Midbrain (tissue), 1 donor: ENCODE measurements at places on chromosomes 11 and 22.

GRCh38 chr11:91248199-91248807, 976.3 kb upstream of the FAT3 start:
- peak; percentile 15 for DNase-seq

DNA sequence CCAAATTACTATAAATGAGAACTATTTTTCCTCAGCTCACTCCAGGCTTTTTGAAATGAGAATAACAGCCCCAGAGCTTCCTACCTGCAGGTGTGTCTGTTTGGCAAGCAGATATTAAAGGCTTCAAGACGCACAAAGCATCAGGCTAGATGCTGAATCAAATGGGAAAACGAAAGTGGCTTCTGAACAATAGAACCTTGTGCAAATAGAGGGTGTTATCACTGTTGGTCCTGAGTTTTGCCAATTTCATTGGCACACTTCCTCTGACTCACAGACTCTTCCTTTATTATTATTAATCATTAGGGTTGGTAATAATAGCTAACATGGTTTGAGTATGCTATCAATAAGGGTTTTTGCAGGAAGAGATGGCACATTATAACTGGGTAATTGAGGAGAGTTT, 13.4 kb downstream of the SYT13 start:
- no peak for DNase-seq

DNA sequence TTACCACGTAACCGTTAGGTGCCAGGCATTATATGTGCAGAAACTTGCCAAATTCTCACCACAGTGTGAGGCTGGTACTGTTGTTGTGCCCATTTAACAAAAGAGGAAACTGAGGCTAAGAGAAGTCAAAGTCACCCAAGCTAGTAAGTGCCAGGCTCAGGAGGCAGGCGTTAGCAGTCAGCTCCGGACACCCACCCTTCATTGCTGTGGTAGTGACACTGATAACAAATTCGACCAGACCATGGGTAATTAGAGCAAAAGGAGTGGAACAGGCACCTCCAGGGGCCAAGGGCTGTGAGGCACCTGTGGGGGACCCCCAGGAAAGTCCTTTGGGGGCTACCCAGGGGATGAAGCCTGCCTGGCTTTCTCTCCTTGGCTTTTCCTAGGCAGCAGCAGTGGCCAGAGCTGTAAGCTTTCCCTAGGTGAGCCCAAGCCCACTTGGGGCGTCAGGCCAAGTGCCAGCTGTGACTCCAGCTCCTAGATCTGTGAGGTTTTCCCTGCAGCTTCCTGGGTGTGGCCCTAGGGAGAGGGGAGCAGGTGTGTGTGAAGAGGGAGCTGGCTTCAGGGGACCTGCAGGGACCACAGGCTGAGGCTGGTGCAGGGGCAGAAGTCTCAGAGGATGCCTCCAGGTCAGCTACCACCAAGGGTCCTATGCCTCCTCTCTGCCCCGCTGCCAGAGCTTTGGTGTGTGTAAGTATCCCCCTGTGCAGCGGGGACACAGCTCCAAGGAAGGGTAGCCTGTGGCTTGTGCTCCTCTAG, 19.7 kb upstream of the ALX4 start:
- DNase-seq, result no peak

DNA sequence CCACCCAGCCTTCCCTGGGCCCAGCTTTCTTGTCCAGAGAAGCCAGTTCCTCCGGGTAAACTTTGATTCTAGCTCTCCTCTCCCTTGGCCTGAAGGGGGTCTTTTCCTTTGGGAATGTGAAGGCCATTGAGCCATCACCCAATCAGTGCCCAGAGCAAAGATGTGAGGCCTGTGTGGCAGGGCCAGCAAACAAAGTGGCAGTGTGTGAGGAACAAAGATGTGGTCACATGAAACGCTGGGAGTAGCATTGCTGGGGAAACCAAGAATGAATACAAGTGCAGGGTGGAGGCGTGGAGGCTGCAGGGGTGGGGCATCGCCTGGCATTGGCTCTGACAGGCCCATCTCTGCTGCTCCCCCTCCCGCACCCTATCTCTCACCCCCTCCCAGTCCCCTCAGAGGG, 91.9 kb upstream of the BID start:
- peak; percentile 94 for DNase-seq

DNA sequence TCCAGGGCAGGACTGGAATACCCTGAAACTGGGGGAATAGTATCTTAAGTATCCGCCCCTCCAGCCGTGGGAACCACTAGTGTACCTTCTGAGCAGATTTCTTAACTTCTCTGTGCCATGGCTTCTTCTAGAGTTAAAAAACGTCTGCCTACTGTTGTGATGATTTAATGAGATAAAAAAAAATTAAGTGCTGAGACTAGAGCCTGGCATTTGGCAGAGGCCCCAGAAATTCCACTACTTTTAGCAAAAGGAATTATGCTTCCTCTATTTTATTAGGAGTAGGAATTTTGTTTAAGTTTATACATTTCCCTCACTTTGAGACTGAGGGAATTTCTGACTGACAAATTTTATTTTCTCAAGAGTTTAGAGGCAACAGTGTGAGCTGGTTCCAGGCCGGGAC, 371.2 kb upstream of the B3GAT1 start:
- DNase-seq, result no peak

GRCh38 chr22:44276041-44276440, 36.7 kb downstream of the SHISAL1 start:
- no peak for DNase-seq

- DNase-seq, result no peak
These were observed 531 bp downstream of the PIM3 start for GRCh38 chr22:49961005-49961600.

DNA sequence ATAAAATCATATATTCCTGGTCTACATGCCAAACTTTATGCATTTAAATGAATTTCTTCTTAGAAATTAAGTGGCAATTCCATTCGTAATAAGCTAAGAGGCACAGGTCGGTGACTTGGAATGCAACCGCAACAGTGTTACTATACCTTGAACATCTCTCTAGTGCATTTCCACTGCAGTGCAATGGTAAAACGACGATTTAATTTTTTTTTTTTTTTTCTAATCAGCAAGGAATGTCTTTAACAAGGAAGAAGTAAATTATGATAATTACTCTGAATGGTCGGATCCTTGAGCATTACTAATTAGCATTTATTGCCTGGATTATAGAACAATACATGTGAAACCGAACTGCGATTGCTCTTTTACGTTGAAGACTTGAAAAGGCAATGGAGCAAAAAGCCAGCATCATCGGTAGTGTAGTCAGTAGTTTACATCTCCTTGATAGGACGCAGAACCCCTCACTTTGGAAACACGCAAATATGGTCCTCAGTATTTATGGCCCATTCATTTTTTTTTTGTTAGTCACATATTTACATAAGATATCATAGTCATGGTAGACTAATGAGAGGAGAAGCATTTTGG, 20.2 kb downstream of the BLID start:
- no peak for DNase-seq

GRCh38 chr11:96136613-96137298, 206.2 kb downstream of the MAML2 start:
- DNase-seq, result no peak

GRCh38 chr11:132714859-132715440, 817.4 kb downstream of the OPCML start:
- no peak for DNase-seq

DNA sequence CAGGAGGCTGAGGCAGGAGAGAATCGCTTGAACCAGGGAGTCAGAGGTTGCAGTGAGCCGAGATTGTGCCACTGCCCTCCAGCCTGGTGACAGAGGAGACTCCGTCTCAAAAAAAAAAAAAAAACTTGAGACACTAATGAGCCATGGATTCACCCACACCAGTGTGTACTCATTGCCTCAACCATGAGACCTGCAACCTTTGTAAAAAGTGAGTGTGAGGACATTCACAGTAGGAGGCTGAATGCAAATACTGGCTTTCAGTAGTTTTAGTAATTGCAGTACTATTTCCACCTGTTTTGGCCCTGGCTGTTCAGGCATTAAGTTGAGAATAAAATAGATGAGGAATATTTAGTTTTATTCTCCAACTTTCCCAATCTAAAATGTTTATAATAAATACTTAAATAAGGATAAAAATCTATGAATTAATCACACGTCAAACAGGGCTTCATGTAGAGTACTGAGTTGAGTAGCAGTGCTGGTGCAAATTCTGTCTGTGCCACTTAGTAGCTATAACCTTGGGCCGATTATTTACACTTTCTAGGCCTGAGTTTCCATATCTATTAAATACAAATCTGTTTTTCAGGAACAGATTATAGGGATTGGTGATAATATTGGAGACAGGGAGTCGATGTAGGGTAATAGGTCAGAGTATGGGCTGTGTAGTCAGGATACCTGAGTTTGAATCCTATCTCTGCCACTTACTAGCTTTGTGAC, 72.8 kb downstream of the PPP2R1B start:
- no peak for DNase-seq

DNA sequence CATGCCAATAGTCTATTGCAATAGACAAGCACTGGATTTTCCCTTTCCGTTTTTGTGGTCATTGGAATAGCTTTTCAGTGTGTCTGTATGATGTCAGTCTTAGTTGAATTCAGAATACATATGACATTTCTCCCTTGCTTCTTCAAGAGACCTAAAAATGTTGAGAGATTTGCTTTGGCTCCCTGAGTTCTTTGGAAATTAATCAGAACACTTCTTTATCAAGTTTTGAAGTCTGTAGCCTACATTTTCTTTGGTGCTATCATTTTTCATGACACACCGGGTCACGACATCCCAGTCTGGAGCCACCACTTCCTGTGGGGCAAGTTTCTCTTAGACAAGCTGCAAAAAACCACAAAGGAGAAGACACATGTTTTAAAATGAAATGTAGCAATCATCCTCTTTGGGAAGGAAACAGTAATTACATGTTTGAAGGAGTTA, 847.1 kb downstream of the OPCML start:
- no peak for DNase-seq

DNA sequence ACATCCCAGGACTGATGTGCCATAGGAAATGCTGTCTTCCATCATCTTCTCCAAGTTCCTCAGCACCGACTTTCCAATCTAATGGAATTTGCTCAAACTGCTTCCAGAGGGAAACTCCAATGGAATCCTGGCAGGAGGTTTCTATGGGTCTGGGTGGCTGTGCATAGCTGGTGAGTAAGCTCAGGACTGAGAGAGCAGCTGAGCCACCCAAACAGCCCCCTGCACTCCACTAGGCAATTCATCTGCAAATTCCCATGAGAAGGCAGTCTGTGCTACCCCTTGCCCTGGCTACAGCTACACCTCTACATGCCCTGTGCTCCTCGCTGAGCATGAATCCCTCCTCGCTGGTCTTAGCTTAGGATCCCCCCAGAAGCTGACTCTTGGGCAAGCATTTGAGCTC, 127.9 kb upstream of the CSNK2A3 start:
- DNase-seq, result no peak

DNA sequence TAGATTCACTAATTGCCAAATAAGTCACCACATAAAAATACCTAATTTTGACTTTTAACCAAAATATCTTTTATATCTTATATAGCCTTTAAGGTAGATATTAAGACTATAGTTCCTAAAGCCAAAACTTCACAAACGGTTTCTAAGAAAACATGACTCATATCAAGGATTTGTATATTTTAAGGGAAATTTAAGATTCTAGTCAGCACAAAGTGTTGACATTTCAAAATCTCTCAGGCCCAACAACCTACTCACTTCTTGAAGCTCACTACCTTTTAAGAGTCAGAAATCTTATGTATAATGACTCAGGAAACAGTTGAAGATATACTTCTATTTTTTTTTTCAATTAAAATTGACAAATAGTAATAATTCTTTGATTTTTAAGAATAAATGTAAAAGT, 221.9 kb downstream of the SBF2 start:
- DNase-seq, result no peak

DNA sequence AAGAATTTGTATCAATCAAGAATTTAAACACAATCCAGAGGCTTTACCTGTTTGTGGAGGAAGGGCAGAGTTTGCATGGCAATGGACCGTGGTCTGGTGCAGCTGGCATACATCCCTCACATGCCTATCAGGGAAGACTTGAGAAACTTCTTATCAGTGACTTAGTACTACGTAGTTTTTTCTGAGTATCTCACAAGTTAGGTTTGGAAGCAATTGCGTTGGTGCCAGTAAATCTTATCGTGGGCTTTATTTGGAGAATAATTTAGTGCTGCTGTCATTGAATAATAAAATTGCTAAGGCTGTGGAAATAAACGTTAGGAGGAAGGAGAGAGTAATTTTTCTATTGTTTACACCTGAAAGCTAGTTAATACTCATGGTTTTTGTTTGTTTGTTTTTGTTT, 72.3 kb downstream of the PRMT3 start:
- DNase-seq, result no peak

GRCh38 chr11:14942745-14943144, 29.4 kb downstream of the CALCA start:
- DNase-seq, result no peak

DNA sequence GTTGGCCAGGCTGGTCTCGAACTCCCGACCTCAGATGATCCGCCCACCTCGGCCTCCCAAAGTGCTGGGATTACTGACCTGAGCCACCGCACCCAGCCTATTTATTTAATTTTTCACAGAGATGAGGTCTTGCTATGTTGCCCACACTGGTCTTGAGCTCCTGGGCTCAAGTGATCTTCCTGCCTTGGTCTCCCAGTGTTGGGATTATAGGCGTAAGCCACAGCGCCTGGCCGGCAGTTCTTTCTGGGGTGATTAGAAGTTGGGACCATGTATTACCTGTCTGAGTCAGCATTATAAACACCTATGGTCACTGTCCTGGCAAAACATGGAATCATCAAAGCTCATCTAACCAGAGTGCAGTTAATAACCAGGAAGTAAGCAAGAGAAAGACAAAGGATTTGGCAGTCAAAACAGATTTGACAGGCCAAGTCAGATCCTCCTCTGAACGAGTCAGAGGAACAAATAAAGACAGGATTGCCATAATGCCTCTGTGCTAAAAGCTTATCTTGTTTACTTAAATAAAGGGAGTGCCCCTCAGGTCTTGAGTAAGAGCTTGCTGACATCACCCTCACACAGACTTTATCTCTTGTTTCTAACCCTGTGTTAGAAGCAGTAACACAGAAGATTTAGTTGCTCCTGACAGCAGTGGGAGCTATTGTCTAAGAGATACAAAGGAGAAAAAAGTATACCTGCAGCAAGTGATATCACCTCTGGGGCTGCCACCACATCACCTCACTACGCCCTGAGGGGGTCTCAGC, 3.7 kb downstream of the SERPIND1 start:
- DNase-seq, result no peak

DNA sequence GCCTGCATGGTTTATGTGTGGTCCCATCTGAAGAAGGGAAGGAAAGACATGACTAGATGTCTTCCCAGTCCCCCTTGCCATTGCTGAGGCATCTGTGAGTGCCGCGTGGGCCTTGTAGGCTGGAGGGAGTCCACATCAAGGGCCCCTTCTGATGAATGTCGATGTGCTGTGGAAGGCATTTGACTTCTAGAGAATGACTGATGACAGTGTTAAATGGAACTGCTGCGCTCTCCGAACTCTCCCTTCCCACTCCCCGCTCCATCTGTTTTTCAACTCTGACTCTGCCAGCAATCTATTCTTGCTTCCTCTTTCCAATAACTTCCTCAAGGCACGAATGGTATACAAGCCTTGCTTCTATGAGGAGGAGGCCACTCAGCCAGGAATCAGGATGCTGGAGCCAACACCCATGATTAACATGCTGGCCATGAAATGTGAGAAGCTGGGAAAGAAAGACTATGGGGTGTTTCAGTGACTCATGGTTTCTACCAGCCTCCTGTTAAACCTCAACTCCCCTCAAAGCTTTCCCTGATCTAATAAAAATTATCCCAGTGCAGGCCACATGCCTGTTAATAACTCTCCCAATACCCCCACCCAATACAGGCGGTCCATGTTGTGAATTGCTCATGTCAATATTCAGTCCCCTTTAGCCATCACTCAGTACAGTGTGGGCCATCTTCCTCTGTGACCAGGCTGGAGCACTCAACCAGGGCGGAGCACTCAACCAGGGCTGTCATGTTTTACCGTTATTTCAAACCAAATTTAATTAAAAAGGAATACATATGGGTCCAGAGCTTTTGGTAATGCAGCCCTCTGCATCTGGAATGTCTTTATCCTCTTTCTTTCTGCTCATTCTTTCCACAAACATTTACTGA, 46.4 kb upstream of the TBCEL start:
- no peak for DNase-seq
